ENCODE measurements at places on chromosomes 12 and 14. TPM values are rescaled to one million over a fixed set of nuclear protein-coding genes. Genes with fewer than 3 reads are reported as not detected.

The NANOG gene
- total RNA-seq, result not detected

The GSC gene
- total RNA-seq, result not detected

The HOXC10 gene
- 0.43 TPM for total RNA-seq

The CLEC14A gene
- 2.3 TPM for total RNA-seq

The TAS2R10 gene
- total RNA-seq, result 0.86 TPM

The KRT3 gene
- not detected for total RNA-seq

DNA sequence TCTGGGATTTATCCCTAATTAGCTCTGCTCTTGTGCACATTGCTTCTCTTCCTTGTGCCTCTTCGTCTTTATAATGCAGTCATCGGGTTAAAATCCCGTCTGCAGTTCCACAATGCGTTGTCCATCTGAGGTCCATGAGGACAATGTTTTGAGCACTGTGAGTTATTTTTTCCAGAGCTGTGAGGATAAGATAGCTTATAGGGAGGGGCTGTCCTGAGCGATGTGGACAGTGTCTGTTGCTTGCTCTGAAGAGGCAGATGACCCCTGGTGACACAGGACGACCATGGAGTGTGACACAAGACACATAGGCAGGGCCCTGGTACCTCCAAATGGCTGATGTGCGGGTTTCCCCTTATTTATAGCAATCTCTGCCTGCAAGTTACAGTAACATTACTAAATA is 132.5 kb downstream of the SMOC1 start:
- no peak for DNase-seq

DNA sequence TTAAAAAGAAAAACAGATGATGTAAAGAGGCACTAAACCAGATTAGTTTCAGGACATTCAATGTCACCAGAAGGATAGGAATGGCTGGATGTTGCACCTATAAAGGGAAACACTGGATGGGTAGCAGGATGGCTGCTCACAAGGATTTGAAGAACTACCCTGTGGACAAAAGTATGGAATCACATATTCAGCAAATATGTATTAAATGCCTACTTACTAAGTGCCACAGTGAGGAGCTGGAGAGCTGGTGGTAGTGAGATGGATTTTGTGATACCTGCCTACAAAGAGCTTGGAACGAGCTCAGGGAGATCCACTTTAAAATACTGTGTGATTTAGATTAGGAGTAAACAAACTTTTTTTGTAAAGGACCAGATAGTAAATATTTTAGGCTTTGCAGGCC is 316.2 kb downstream of the PAWR start:
- DNase-seq, result no peak

DNA sequence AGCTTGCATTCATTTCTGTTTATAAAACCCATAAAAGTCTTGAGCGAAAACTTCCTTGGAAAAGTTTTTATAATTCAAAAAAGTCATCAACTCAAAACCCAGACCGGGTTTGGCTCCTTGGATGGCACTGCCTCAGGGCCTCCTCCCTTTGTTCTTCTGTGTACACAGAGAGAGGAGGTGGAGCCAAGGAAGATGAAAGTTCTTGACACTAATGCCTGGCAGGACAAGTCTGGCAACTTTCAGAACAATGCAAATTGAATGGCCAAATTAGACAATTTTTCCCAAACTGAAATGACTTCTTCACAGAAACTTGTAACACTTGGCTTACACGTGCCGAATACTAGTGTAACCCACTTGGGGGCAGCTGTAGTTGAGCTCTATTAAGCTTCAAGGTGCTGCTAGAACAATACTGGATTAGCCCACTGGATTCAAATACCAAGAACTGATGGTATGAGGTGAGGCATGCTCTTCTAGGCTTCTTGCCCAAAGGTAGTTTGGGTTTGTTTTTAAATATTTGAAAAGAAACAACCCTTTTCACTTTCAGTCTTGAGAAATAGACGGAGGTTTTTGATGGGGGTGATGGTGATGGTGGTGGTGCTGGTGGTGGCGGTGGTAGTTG is 86.6 kb upstream of the FRMD6 start:
- DNase-seq, result no peak

Data from fibroblast of villous mesenchyme (primary cell).